H9 (cell line): ENCODE measurements at places on chromosomes 2 and 18.

- DNase-seq, result no peak
Observed at GRCh38 chr18:63344918-63345317, 22.1 kb downstream of the KDSR start.

DNA sequence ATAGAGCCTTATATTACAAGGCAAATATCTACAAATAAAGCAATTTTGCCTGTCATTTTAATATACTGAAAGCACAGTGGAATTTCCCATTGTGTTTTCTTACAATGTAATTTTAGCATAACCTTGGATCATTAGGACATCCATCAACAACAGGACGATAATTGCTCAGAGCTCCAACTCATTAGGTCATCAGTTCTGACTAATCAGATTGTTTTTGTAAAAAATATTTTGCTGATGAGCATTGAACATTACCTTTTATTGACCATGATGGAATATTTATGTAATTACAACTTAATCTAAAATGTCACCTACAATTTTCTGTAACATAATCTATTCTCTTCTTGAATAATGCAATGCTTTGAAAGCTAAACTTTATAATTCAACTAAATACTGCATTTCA, 215.3 kb upstream of the DSEL start:
- DNase-seq, result no peak

DNA sequence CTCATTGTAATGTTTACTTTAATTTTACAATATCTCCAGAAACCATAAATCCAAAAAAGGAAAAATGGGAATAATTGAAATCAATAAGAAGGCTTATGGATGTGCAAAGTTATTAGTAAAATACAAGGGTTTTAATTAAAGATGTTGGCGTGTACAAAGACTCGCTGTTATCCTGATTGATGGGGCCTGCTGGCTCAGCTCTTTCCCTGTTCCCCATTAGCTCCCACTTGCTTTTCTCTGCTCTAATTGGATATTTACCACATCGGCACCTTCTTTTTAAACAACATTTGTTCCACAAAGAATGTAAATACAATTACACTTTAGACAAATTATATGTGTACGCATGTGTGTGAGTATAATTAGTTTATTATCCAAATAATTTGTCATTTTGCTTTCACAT, 796.6 kb downstream of the ERBB4 start:
- no peak for DNase-seq

- no peak for DNase-seq
Observed at GRCh38 chr2:50951437-50951836, 80.5 kb downstream of the NRXN1 start.
